ENCODE measurements at places on chromosomes 4 and X.

DNA sequence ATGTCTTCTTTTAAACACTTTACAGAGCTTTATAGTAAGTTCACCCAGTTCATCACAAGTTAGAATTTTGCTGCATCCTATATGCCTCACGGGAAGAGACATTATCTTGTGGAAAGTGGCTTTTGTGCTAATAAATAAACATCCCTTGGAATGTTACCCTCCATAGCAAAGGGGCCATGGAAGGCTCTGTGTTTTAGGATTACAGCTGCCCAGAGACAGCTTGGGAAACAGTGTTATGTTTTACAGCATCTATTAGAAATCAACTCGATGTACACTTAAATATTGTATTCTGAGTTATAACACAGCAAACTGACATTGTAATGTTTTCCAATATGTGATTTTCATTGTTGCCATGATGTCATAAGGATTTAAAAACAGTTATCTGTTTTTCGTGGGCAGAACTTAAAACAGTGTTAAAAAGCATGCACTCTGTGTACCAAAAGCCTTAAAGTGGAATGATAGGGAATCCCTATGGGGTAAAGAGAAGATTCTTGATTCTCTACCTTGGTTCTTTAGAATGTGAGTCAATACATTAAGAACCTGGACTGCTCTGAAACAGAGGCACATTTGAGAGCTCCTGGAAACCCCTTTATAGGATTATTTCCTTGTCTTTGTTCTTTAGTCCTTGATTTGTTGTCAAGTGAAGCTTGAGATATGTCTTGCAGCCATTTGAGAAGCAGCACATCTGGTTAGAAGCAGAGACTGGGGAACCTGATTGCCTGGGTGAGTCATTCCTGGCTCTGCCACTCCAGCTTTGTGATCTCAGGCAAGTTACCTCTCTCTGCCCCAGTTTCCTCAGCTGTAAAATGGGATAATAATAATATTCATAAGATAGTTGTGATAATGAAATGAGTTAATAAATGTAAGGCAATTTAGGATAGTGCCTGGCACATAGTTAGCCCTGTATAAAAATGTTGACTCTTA lies 41.6 kb downstream of the ARHGAP10 start:
- no peak for DNase-seq

DNA sequence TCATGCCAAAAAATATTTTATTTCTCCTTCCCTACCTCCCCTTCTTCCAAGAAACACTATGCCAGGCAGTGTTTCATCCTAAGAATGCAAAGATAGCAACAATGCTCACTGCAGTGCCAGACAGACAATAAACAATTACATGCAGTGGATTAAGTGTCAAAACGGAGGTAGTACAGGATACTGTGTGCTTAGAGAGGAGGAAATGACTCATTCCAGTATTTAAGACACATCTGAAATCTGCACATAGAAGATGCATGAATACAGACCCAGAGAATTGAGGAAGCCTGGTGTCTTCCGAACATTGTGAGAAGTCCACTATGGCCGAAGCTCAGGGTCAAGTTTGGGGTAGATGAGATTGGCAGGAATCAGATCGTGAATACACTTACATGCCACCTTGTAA lies 326.4 kb downstream of the PPP3CA start:
- no peak for DNase-seq

DNA sequence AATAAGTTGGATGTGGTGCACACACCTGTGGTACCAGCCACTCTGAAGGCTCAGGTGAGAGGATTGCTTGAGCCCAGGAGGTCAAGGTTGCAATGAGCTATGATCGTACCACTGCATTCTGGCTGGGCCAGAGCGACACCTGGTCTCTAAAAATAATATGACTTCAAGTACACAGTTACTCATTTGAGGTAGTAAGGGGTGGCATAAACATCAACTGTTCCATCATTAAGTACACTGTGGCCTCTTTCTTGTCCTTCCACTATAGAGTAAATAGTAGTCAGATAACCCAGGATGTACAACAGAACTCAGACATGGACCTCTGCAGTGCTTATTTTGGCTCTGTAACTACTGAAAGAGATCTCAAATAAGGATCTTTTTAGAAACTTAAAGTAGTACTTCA lies 10.6 kb downstream of the FAM9B start:
- no peak for DNase-seq

DNA sequence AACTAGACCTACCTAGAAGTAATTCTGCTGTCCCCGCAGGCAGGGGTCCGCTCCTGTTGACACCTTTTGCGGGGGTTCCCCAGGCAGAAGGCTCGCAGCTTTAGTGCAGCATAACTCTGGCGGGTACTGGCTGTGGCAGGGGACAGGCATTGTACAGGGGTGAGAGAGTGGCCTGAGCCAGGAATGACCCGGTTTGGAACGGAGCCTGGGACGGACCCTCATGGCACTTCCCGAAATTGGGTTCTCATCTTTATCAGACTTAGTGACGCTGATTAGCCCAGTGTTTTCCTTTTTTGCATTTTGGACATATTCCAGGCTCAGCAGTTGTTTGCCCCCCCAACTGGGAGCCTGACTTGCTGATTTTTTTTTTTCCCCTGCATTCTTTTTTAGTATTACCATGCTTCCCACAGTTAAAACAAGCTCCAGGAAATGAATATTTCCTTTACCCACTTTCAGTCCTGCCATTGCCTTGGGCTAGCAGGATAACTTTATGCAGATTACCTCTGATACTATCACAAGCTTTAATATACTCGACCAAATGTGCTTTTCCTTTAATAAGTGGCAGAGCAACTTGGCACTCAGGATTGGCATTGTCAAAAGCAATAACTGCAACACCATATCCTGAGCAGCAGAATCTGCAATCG lies 55.8 kb upstream of the WDR1 start:
- no peak for DNase-seq

DNA sequence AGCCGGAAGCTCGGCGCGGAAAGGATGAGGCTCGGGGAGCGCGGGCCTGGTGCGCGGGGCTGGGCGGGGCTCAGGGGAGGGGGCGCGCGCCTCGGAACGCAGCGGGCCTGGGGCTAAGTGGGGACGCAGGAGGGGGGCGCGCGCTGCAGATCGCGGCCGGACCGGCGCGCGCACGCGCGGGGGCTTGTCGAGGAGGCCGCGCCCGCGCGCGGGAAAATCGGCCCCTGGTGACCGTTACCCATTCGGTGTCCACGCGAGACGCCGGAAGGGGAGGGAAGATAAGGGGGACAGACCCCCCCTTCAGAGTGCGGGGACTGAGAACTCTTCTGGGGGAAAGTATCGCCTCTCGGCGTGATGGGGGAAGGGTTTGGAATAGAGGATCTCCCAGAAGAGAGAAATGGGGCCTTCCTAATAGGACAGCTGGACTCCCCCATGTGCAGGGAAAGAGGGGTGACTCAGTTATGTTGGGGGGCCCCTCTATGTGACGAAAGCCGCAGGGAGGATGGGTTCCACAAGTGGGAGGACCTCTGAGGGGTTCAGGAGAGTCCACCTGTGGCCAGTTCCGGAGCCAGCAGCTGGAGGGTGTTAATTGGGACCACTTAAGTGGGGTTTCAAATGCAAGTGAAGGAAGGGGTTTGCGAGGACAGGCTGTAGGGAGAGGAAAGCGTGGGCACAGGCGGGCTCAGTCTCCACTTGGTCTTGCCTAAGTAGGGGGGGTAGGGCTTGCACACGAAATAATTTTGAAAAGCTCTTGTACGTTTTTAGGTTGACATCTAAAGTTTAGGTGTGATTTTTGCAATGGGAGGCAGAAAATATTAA lies 584 bp downstream of the SUV39H1 start:
- DNase-seq: no peak

DNA sequence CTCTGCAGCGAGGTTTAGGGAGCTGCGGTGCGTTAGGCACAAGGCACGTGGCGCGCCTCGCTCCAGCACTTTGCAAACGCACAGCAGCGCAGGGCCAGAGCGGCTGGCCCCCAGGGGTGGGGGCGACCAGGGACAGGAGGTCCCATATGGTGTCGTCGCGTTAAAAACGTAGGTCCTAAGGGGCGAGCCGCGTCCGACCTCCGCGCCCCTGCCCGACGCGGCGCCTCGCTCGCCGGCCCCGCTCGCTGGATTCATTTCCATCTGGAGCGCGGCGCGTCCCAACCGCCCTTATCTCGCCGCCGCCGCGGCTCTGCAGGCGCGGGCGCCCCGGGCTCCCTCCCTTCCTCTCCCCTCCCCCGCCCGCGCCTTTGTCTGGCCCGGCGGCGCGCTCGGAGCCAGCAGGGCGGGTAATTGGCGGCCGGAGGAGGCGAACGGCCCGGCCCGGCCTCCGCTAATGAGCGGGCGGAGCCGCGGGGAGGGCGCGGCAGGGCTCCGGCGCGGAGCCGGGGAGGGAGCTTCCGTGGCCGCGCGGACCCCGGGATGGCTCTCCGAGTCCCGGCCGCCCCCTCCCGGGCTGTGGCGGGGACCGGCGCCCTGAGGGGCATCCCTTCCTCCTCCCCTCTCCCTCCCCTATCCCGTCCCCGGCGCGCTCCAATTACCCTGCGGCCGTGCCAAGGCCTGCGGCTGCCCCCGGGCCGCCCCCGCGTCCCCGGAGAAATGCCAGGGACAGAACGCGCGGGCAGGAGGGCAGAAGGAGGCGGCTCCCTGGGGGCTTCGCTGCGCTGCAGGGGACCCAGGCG lies 409.0 kb downstream of the BCOR start:
- no peak for DNase-seq

DNA sequence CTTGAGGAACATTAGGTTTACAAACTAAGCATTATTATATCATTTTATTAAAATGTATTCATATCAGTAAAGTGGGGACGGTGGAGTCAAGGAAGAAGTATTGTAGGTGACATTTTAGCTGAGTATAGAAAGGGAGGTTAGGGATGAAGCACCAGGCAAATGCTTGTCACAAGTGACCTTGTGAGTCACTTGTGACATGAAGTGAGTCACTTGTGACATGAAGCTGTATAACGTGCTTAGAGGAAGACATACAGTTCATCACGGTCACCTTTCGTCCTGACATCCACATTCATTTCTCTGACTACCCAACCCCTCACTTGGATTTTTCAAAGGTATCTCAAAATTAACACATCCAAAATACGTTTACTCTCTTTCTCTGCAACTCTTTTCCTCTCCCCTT lies 1034.8 kb downstream of the DMD start:
- no peak for DNase-seq

Data from stimulated activated CD8-positive, alpha-beta memory T cell treated with anti-CD3 and anti-CD28 coated beads, Interleukin-7, amount 100 ng/mL, for 4 hours (primary cell).